ENCODE measurements at places on chromosomes 5 and 9.

- no peak for DNase-seq
Observed at GRCh38 chr5:92944903-92945604, 636.0 kb downstream of the NR2F1-AS1 start.

GRCh38 chr9:33524306-33524947 is 376 bp downstream of the ANKRD18B start:
- DNase-seq: no peak

DNA sequence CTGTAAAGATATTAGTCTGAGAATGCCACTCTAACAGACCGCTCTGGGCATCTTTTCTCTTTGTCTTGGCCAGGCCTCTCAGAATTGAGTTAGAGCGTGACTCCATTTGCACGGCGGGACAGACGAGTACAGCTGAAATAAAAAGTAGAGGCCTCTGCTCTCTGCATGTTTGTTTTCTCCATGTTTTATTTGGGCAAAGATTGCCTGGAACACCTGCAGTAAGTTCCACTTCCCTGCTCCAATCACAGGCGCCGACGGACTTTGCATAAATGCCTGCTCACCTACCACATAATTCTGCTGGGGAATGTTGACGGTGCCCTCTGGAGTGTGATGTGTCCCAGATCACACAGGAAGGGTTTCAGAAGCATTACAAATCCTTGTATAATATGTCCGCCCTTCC is 10.6 kb downstream of the SPOCK1 start:
- DNase-seq: no peak

DNA sequence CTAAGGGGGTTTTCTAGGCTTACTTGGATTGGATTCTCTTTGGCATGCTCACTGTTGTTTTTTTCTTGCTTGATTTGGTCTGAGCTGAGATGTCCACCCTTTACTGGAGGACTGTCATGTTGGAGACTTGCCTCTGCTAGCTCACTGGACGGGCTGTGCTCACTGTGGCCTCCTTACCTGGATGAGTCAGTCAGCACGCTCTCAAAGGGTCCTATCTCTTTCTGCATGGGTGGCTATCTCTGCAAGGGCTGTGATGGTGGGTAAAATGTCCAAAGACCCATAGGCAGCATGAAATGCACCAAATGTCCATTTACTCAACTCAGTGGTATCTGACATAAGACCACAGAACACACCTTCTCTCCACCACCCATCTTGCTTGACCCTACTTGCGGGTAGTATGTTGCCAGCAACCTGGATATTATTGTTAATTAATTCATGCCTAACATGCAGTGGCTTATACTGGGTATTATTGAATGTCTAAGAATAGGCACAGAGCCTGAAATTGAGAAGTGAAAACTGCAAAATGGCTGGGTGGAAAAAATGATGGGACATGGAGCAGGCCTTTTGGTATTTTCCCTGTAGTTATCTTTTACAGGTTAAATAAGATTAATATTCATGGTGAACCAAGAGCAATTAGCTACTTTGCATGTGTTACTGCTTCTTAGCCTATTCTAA is 68.9 kb upstream of the TLE1 start:
- DNase-seq: no peak

DNA sequence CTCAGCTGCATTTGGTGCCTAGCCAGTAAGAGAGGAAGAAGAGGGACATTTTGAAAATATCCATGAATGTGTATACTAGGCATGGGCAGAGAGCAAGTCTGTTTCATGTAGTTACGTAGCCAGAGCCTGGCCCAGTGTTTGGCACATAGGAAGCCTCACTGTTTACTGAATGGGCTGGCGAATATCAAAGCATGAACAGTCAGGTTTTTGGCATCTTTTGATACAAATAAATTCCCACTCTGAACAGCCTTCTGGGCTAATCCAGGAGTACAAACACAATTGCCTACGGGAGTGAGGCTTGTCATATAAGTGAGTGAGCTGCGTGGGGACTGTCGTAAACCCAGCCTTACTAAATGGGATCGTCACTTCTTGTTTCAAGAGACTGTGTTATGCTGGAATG is 253.1 kb upstream of the PANK3 start:
- DNase-seq: no peak

GRCh38 chr5:90549729-90550275 is 8.8 kb upstream of the ADGRV1 start:
- DNase-seq: no peak

DNA sequence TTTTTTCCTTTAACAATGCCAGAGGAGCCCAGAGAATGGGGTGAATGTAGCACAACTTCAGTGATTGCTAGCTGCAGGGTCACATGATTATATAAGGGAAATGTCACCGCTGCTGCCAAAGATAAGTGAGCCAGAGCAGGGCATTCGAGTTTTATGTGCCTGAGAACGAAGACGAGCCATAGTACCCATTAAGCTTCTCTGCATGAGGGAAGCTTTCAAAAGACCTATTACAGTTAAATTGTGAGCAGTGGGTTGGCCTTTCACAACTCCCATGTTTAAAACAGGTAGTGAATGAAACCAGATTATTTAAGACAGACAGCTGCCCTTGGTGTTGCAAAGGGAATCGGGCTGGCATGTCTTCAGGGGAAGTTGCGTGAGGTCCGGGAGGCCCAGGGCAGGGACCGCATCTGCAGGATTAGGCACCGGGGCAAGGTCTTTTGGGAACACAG is 82.4 kb upstream of the TNFAIP8 start:
- no peak for DNase-seq

DNA sequence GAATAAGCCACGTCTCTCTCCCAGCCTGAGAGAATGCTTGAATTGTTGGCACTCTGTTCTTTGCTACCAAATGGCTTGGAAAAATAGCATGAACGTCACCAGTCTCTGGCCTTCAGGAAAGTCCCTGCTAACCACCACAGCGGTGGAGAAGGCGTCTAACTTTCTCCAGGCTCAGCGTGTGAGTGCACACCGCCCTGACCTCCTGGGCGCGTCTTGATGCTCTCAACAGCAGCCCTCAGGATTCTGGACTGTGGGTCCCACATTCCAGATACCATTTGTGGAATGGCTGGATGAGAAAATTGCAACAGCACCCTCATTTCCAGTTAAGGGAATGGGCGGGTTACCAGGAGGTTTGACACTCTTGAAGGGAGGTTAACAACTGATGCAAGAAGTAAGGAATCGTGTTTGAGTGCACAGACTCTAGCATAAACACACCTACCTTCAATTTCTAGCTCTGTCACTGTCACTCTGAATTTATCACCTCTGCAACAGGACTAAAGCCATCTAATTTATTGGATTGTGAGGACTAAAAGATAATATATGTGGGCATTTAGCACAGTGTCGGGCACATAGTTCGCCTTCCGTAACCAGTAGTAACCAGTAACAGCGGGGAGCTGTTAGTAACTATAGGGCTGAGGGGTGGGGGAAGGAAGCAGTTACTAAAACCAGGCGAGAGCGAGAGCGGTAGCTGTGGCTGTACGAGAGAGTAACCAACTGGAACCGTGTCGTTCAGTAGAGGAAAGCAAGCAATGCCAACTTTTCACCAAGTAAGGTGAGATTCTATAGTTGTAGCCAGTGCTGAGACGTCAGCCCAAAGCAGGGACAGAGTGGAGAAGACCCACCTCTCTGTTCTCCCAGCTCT is 807 bp upstream of the PLGRKT start:
- no peak for DNase-seq

DNA sequence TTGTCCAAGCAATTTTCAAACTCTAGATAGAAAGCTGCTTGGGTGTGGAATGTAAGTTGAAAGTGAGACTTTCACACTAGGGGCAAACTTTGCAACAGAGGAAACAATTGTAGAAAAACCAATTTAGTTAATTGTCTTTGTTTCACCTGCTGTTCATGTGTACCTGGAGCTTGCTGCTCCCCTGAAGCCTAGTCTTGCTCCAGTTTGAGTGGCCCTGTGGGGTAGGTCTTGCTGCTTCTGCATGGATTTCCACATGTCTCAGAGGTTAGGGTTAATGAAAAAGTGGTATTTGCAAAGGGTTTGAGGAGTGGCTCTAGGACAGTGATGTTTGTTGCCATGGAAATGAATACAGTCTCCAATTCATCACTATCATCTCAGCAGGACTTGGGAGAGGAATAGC is 182.2 kb downstream of the FSTL4 start:
- DNase-seq: no peak

DNA sequence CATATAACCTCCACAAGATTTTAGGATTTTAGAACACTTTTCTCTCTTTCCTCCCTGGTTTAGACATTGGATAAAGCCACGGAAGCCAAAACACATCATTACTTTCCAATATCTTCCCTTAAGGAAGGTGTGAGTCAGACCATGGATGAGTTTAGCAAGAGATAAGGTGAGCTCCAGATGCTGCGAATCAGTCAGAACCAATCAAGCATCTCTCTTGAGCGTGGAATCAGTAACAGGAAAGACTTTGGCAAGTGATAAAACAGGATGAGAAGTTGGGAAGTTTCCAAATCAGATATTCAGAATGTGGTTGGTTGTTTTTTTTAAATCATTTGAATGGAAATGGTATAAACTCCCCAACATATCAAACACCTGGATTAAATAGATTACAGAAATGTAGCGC is 397.8 kb downstream of the EFNA5 start:
- no peak for DNase-seq

DNA sequence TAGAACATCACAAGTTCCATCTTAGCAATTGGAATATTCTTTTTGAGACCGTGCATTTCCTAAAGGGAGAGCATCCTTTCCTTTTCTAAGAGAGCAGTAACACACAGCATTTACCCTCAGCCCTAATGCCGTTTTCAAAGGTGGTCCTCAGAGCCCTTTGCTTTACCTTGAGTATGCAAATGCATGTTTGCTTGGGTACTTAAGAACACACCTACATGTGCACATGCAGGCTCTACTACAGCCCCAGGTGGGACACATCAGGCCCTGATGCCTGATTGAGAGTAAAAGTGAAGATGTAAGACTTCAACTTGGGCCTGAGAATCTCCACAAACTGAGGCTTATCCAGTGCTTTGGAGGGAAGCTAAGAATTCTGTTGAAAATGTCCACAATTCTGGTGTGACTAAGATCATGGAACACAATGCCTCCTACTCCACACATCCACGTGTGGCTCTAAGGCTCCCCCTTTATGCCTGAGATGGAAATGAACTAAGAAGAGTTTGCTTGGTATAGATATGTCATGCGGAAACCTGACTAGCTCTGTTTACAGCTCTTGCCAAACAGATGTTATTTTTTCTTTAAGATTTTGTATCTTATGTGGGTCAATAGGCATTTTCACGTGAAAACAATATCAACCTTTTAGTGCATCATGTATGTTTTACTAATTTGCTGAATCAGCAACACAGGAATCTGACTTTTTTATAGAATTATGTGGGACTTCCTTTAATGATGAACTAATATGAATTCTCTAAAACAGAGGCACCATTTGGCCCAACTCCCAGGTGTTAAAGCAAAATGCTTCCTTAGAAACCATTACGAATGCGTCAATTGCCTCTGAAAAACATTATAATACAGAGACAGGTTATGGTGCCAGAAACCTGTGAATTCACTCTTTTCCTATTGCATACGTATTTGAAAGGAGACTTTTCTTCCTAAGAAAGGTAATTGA is 48.9 kb upstream of the SLC2A8 start:
- DNase-seq: no peak

DNA sequence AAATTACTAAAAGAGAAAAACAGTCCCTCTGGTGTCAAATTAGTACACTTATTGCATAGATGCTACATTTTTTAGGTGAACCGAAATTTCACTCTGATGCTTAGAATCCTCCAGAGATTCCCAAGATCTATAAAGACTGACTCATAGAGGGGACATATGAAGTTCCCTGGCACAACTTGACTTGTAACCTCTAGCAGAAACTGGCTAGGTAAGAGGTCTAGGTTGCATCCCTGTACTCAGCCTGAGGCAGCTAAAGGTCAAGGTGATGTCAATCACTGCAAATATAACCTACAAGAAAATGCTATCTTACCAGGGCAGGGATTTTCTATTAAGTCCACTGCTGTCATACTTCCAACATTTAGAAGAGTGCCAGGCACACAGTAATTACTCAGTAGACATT is 24.2 kb downstream of the HOMER1 start:
- DNase-seq: no peak

- no peak for DNase-seq
Observed at GRCh38 chr9:79559495-79560181, 12.1 kb upstream of the TLE4 start.

GRCh38 chr5:57725658-57726504 is 243.3 kb upstream of the ACTBL2 start:
- no peak for DNase-seq

- DNase-seq: no peak
Observed at GRCh38 chr5:157963244-157963643, 104.3 kb upstream of the CLINT1 start.

DNA sequence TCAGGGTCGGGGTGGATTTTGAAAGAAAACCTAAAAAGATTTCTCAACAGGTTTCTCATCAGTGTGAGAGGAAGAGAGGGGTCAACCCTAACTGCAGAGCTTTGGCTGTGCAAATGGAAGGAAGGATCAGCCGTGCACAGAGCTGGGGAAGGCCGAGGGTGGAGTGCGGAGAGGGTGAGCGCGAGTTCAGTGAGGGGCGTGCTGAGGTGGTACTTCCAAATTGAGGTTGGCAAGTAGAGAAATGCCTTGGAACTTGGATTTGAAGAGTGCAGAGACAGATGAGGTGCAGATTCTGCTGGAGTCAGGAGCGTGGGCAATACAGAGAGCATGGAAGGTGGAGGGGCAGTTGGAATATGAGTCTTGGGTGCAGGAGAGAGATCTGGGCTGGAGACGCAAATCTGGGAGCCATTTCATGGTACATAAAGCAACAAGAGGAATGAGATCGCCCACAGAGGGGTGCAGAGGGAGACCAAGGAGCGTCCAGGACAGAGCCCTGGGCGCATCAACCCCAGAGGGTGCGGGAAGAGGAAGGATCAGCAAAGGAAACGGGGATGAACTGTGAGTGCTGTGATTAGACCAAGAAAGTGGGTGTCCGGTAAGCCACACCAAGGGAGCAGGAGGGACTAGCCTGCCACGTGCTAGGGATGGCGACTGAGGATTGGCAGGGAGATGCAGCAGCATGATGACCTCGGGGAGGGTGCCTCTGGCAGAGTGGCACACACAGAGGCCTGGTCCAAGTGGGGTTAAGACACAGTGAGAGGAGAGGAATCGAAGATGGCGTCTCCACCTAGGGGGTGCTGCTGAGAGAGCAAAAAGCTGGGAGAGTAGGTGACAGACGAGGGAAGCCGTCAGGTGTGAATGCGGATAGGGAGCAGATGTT is 105.8 kb downstream of the ADAMTS2 start:
- DNase-seq: no peak

GRCh38 chr9:79020276-79020675 is 551.5 kb upstream of the TLE4 start:
- DNase-seq: no peak

DNA sequence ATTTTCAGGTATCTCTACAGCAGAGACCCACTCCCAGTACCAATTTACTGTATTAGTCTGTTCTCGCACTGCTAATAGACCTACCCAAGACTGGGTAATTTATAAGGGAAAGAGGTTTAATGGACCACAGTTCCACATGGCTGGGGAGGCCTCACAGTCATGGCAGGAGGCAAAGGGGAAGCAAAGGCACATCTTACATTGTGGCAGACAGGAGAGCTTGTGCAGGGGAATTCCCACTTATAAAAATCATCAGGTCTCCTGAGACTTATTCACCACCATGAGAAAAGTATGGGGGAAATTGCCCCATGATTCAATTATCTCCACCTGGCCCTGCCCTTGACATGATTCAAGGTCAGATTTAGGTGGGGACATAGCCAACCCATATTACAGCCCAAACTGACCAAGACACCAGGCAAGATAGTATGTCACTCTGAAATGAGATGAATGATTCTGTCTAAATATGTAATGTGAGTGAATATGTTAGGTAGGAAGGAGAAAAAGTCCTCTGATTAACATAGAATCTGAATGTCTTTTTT is 182.5 kb upstream of the CDH12 start:
- DNase-seq: no peak

GRCh38 chr9:81416476-81417298 is 272.7 kb downstream of the TLE1 start:
- DNase-seq: no peak

- no peak for DNase-seq
Observed at GRCh38 chr5:88944751-88945531, 62.0 kb upstream of the MEF2C start.

Measured in stimulated activated CD4-positive, alpha-beta T cell treated with anti-CD3 and anti-CD28 coated beads, Interleukin-15, amount 100 ng/mL, for 48 hours (primary cell).